ENCODE measurements at places on chromosomes 7 and 10.

DNA sequence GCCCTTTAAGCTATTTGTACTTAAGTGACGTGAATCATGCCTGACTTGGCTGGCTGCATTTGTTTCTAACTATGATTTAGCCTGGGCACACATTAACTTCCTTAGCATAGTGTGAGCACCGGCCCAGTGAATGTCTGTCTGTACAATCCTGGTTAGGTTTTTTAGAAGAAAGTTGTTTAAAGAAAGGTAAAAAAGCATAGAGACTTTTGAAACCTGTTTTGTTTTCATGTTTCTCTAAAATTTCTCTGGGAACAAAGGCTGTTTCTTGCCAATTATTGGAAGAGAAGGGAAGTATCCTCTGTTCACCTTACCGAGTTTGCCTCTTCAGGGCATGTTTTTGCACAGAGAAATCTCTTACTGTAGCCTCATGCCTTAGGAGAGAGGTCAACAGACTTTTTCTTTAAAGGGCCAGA lies 42.9 kb upstream of the MET start:
- DNase-seq: no peak

DNA sequence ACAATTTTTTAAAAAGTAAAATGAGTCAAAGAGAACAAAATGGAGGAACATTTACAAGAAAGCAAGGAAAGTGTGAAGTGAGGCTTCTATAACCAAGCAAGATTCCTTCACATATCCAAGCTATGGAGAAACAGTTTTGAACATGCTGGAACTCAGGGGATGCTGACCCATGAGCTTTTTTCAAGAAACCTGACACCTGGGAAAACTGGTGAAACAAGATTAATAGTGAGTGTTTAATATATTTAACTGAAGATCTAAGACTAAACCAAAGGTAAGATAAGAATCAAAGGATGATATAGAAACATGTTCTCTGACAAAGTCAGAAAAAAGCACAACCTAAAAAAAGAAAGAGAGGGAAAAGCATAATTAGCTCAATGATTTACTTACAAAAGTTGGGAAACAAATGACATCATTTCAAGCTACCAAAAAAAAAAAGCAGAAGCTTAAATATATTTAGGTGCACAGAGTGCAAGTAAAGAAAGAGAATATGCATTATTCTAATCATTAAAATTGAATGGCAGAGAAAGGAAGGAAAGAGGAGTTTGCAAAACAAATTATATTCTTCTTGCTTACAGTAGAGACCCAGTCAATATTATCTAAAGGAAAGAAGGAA lies 24.9 kb downstream of the C7orf25 start:
- DNase-seq: no peak

DNA sequence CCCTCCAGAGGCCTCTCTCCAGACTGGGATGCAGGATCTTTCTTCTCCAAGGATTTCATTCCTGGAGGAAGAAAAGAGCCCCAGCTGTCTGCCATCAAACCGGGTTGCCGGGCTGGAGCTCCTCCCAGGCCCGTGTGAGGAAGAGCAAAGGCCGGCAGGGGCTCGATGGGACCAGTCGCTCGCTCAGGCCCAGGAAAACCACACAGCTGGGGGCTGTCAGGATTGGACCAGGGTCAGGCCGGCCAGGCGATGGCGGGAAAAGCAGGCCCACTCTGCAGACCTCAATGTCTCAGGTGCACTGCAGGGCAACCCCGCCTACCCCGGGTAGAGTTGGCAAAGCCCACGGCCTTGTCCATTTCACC lies 98.1 kb upstream of the DNAAF5 start:
- DNase-seq: no peak

DNA sequence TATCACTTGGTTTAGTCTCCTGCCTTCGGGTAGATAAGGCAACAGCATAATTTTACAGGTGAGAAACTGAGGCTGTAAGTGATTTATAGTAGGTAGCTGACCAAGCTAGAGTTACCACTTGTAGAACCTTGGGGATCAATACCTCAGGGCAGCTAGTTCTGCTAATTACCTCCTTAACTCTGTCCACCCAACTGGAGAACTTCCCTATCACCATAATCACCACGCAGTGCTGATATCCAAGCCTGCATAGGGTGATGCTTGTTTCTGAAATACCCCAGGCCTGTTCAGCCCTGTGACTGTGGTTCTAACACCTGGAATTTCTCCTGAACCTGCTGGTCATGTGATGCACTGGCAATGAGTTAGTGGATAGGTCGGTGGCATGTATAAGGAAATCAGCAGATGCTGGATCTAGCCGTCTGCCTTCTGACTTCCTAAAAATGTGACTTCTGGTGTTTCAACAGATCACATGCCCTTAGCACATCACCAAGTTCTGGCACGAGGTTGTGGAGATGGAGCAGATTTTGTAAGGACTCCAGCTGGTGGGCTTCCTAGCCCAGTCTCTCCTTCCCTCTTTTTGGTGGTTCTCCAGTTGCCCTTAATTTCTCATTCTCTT lies 15.3 kb downstream of the PLAU start:
- DNase-seq: no peak

GRCh38 chr10:110032801-110033700 lies 25.3 kb downstream of the ADD3 start:
- no peak for DNase-seq

- DNase-seq: no peak
Measured at GRCh38 chr10:96017191-96017687, 26.1 kb upstream of the CCNJ start.

DNA sequence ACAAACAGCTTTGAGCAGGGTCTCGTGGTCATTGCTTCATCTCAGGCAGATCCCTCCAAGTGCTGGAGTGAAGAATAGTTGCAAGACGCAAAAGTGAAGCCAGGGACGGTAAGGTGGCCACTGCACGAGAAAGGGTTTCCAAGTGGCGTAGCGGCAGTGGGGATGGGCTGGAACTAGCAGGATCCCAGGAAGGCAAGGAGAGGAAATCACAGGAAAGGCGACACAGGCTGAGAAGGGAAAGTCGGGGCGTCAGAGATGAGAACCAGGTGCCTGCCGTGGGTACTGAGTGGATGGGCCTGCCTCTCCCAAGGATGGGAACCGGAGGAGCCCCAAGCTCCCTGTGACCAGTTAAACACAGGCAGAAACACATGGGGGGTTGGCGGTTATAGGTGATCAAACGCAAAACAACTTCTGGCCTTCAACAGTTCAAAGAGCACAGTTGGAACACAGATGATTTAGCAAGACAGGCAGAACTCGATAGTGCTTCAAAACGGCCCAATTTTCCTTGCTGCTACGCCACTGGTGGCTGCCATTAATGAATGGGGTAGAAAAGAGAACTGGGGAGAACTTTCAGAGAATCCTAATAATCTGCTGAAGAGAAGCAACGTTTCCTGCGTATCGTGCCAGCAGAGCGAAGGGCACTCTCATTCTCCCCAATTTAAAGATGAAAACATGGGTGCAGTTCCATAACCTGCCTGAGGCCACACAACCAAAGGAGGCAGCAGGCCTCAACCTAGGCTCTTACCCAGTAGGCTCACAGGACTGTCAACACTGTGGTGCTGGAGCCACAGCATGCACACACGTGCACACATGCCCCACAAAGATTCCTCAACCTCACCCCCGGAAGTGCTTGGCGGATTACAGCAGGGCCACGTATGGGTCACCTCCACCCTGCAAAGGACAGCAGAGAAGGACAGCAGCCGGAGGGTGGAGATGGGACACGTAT lies 61.9 kb downstream of the MAD1L1 start:
- DNase-seq: no peak

DNA sequence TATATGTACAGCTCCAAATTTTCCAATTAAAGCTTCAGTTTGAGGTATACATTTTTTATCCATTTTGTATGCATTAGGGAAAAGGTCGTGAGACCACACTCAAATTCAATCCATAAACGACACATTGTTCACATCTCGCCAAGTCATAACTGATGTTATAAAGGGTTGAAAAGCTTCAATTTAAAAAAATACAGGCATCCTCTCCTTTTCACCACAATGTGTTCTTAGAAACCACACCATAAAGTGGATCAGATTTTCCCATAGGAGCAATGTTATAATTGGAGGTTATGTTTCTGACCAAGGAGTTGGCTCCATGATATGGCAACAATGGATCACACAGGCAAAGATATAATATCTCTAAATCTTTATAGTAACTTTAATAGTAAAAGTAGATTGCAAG lies 663.6 kb downstream of the PARD3 start:
- DNase-seq: no peak

GRCh38 chr7:140016540-140016939 lies 46.2 kb downstream of the PARP12 start:
- DNase-seq: no peak

- DNase-seq: no peak
Measured at GRCh38 chr10:60894786-60895185, 49.2 kb downstream of the RHOBTB1 start.

DNA sequence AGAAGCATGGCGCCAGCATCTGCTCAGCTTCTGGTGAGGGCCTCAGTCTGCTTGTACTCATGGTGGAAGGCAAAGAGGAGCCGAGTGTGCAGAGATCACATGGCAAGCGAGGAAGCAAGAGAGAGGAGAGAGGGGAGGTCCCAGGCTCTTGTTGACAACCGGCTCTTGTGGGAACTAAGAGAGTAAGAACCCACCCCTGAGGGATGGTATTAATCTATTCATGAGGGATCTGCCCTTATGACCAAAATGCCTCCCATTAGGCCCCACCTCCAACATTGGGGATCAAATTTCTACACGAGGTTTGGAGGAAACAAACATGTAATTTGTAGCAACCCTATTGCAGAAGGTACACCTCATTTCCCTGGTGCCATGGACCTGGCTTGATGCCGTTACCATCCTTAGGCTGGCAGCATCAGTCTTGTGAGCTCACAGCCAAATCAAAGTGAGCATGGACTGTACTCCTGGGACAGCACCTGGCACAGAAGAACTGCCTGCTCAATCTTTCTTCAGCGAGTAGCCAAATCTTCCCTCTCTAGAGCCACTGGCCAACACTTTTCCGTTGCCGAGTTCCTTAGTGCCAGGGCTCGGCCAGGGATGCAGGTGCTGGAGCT lies 6.5 kb downstream of the BTBD16 start:
- no peak for DNase-seq

DNA sequence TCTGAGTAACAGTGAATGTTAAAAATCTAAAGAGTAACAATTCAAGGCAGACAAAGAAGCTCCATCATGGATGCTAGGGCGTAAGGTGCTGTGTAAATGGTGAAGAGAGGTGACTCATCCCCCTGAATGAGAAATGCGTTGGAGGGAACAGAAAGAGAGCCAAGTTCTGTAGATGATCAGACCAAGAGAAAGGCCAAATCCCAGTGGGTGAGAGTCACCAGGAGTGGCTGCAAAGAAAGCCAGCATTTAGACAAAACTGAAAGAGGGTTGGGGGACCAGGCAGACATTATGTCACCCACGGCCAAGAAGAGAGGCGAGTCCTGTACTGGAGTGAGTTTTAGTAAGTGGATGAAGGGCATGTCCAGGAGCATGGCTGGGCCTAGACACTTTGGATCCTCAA lies 153.1 kb downstream of the TRIL start:
- no peak for DNase-seq

GRCh38 chr10:4154191-4154715 lies 369.2 kb upstream of the KLF6 start:
- DNase-seq: no peak

DNA sequence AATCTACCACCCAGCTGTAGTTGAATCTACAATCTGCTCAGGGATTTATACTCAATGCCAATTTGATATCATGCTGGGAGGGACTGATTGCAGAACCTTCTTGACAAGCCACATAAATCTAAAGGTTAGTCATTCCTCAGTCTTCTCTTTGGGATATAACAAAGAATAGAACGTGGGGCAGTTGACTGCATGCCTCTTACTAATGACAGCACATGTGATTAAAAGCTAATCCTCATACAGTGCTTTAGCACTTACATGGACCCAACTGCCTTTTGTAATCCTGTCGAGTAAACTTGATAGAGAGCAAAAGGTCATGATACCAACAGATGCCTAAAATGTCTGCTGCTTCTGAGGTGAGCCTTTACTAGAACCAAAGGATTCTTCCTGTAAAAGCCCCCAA lies 12.3 kb downstream of the KLHL7 start:
- no peak for DNase-seq

DNA sequence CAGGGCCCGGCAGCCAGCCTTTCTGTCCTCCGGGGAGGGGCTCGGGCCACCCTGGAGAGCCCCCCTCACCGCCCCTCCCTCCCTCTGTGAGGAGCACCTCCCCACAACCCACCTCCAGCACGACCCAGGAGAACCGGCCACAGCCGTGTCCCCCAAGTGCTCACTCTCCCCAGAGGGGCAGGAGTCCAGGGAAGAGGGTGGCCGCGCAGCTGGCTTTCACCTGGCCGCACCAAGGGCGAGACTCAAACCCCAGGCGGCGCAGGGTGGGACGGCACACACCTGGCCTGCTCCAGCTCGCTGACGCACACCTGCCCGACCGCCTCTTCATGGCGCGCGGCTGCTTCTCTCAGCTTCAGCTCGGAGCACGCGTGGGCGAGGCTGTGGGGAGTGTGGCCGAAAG lies 73.4 kb downstream of the CFAP46 start:
- no peak for DNase-seq

- no peak for DNase-seq
Measured at GRCh38 chr10:130479146-130479545, 343.0 kb downstream of the GLRX3 start.

GRCh38 chr10:30057894-30058556 lies 1.4 kb downstream of the JCAD start:
- DNase-seq: no peak

- no peak for DNase-seq
Measured at GRCh38 chr10:101780818-101781654, 2.2 kb downstream of the NPM3 start.

GRCh38 chr7:134827889-134828288 lies 48.5 kb downstream of the CALD1 start:
- no peak for DNase-seq

Data from brain pericyte (primary cell).